Dorsolateral prefrontal cortex (tissue), 122 donors: ENCODE measurements at places on chromosomes 4 and X.

- no peak for DNase-seq
These were observed 1.5 kb downstream of the SPANXN4 start for GRCh38 chrX:143027275-143027674.

DNA sequence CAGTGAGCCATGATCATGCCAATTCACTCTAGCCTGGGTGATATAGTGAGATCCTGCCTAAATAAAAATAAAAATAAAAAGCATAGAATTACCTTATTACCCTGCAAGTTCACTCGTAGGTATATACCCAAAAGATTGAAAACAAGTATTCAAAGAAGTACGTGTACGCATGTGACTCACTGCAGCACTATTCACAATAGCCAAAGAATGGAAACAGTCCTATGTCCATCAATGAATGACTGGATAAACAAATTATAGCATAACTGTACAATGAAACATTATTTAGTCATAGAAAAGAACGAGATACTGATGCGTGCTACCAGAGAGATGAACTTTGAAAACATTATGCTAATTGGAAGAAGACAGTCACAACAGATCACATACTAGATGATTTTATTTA is 204.6 kb upstream of the DIAPH2 start:
- DNase-seq, result no peak

- no peak for DNase-seq
These were observed 192.1 kb downstream of the PPARGC1A start for GRCh38 chr4:23697722-23698121.

DNA sequence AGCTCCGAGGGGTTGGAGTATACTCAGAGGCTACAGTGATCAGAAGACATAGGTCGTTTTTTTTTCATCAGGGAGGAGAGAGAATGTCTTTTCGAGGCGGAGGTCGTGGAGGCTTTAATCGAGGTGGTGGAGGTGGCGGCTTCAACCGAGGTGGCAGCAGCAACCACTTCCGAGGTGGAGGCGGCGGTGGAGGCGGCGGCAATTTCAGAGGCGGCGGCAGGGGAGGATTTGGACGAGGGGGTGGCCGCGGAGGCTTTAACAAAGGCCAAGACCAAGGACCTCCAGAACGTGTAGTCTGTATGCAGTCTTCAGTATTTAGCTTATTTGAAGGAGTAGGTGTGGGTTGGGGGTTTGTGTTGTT is 500 bp downstream of the GAR1 start:
- DNase-seq, result no peak

DNA sequence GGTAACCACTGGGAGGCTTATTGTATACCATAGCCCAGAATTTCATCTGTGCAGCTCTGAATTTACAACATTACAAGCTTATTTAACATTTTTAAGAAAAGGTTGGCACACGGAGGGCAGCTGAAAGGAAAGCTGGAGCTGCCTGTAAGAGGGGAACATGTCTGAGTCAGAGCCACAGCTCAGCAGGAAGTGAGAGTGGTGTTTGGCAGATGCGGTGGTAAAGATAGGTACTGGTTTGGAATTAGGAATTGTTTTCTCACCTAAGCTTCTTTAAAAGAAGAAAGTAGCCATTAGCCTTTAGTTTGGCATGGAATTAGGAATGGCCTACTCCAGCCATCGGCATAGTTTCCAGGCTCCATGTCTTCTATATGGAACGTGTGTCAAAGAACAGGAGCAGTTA is 172.5 kb upstream of the ANXA3 start:
- no peak for DNase-seq

DNA sequence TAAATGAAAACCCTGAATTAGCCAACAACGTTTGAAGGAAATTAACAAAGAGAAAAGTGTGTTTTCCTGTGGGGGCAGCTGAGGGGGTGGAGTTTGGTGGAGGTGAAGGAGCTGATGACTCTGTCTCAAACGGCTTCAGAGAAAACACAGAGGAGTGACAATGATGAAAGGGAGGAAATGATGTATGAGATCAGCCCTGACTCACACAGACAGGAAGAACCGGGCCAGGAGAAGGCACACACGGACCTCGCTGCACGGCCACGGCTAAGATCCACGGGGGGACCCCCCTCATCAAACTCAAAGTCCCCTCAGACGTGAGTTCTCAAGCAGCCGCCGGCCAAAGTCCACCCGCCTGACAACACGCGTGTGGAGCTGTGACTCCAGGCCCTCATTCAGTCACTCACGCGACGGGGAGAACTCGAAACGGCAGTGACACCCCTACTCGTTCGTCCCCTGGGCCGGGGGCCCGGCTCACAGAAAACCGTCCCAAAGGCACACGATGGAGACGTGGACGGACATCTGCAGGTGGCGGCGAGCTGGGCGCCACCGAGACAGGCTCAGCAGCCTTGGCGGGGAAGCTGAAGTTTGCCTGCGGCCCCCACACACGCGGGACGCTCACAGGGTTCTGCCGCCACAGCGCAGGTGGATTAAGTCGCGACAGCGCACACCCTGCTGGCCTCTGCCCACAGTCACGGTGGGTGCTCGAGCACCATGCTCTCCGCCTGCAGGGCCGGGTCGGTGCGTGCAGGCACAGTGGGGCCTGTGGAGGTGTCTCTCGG is 28.8 kb downstream of the PPP2R3B start:
- no peak for DNase-seq

GRCh38 chr4:122012735-122013134 is 60.9 kb upstream of the TRPC3 start:
- no peak for DNase-seq

- DNase-seq, result no peak
These were observed 215.6 kb upstream of the GYPA start for GRCh38 chr4:144355811-144356757.

DNA sequence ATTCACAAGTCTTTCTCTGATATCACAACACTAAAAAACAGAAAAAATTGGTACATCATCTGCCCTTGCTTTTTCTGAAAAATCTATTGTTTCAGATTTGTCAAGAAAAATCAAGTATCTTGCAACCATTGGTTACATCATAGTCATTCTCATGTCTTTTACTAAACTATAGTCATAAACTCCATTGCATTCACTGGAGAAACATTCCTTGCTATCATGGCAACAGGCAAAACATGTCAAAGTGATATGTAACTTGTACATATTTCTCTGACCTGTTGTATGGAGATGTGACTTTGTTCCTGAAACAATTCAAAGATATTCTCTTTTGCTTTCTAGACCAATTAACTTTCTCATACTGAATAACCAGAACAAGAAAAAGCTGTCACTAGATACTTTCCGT is 121.9 kb upstream of the ANK2 start:
- no peak for DNase-seq

- no peak for DNase-seq
These were observed 31.8 kb downstream of the CSF2RA start for GRCh38 chrX:1300449-1300848.

DNA sequence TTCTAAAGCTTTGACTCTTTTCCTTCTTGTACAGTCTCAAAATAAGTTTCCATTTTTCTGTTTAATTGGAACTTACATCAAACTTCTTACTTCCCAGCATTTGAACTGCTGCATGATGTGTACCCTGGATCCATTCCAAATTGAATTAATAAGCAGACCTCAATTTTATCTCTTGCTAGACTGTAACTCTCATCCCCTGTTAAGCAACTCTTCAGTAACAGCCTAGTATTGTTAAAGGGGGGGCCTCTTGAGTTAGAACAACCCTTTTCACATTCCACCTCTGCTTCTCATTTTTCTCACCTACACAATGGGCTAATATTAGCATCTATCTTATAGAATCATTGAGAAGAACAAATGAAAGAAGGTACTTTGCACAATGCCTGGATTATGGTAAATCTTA is 169.4 kb downstream of the IL1RAPL1 start:
- no peak for DNase-seq

DNA sequence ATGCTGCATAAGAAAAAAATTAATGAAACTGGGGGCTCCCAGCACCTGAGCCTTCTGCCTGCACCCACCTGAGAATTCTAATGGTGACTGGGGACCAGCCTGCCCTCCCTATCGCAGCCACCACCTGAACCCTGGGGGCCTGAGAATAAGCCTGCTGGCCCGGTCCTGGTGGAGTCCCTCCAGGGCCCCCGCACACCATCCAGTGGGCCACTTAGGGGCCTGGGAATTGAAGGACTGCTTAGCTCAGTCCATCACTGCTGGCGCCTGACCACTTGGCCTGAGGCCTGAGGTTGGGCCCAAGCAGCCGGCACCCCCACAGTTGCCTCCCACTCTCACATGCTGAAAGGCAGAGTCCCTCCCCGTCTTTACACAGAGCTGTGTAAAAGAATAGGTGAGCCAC is 230.8 kb downstream of the ENOX2 start:
- DNase-seq, result no peak

DNA sequence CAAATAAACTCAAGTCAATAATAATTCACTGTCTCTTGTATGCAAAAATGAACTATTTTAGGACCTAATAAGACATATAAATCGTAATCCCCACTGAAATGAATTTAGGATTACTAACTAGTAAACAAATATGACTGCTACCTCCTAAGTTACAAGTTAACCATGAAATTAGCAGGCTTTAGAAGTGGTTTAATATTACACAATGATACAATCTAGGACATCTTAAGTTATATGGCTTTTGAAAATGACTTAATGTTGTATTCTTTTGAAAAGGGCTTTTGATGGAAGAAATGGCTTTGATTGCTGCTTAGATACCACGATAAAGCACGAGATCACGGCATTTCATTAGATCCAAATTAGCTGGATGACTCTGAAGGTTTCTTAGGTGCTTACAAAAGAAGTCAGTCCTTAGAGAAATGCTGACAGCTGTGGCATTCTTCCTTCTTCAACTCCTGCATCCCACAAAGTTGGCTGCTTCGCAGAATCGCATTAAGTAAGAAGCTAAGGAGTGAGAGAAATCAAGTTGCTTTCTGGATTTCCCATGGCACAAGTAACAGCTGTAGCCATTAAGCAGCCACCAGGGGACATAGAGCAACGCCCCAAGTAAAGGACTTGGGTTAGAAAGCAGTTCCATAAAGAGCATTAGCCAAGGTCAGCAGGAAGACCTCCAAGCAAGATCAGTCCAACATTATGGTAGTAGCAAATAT is 6.9 kb downstream of the SLC10A7 start:
- DNase-seq, result no peak

DNA sequence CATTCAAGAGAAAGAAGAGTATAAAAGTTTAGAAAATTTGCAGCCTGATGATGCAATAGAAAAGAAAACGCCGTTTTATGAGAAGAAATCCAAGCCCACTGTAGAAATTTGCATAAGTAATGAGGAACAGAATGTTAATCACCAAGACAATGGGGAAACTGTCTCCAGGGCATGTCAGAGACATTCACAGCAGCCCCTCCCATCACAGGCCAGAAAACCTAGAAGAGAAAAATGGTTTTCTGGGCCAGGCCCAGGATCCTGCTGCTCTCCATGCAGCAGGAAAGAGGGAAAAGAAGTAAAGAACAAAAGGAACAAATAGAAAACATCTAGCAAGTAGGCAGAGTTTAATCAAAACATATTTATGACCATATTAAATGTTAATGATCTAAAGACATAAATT is 119.0 kb downstream of the ANKRD50 start:
- no peak for DNase-seq

DNA sequence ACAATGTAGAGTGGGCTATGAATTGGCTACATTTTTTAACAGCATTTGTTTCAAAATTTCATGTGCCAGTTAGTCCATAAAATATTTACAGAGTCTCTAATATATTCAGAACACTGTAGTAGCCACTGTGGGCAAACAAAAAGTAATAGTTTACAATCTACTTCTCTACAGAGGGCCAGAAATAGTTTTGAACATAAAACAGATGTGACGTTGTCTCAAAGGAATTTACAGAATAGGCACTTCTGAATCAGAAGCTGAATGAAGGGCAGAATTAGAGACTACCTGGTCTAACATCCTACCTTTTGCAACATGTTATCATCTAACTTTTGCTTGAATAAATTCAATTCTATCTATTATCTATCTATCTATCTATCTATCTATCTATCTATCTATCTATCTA is 811.9 kb upstream of the EPHA5 start:
- no peak for DNase-seq

- no peak for DNase-seq
These were observed 262.5 kb downstream of the FBXW7 start for GRCh38 chr4:152273343-152273742.

GRCh38 chr4:8380511-8381415 is 59.8 kb downstream of the ACOX3 start:
- DNase-seq, result no peak

- no peak for DNase-seq
These were observed 214.5 kb downstream of the KLHL4 start for GRCh38 chrX:87732133-87732532.

GRCh38 chr4:86099348-86099747 is 260.5 kb downstream of the MAPK10 start:
- no peak for DNase-seq

GRCh38 chrX:149145845-149146285 is 359.2 kb downstream of the IDS start:
- no peak for DNase-seq

DNA sequence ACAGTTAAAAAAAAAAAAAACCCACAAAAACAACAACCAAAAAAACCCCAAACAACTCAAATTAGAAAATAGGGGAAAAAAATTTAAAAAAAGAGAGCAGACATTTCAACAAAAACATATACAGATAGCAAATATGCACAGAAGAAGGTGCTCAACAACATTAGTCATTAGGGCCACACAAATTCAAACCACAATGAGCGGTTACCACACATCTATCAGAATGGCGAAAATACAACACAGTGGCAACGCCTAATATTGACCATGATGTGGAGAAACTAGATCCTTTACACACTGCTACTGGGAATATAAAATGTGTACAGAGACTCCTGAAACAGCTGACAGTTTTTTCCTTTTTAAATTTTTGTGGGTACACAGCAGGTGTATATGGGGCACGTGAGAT is 19.4 kb downstream of the LYAR start:
- DNase-seq, result no peak

- no peak for DNase-seq
These were observed 35.4 kb downstream of the IGFBP7 start for GRCh38 chr4:57074744-57075143.

- DNase-seq, result no peak
These were observed 127.9 kb downstream of the OR13H1 start for GRCh38 chrX:131671735-131672134.

GRCh38 chr4:95963456-95963855 is 123.6 kb downstream of the PDHA2 start:
- no peak for DNase-seq

- no peak for DNase-seq
These were observed 25.0 kb upstream of the PDLIM5 start for GRCh38 chr4:94426783-94427182.

DNA sequence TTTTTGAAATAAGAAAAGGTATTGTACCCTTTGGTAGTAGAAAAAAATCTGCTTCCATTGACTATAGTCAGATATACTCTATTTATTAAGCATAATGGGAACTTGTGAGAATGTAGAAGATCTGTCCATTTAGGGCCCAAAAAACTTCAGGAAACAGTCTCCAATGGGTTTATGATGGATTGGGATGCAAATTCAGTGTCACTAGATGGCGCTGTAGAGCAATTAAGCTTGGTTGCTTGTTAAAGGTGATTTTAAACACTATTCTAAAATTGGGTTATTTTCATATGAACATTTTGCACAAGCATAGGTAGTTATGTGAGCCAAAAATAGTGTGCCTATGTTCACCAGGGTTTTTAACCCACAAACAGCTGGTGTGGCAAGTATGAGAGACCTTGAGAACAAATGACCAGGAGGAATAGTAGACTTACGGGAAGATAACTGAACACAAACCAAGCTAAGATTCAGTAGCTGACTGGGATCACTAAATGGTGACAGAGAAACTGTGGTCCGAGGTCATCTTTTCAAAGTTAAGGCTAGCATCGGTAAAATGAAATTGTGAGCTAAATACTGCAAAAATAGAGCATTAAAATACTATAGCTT is 80.3 kb upstream of the LSM6 start:
- peak; percentile 13 for DNase-seq
